AG08396 (cell line): ENCODE measurements at places on chromosomes 5 and 9.
A peak's percentile ranks its signal among the peaks of the same experiment; 100 is the strongest.

DNA sequence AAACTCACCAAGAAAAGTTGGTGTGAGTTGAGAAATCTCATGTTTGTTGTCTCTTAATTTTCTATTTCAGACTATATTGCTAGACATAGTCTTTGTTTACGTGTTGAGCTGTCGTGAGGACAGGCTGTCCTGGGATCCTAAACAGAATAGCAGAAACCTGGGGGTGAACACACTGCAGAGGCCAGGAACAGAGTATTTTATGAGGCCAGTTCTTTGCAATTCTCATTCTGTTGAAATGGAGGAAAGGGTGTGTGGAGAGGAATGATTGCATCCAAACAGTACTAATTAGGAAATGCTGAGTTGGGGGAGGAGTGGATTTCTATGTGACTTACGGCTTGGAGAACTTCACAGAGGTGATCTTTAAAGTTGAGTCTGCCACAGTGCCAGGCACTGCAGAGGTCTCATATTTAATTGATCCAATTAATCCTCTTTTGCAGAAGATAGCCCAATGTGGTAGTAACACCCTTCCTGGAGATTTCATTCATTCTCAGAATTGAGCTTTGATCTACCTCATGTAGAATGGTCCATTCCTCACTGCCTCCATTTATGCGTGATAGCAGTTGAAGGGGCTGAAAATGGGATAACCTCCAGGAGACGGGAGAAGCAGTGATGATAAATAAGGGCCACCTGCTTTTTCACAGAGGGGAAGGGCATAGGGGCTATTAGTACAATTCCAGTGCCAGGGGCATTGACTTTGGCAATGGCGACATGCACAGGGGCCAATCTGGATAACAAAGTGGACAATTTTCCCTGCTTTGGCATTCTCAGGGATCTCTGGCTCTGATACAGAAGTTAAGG lies 84.7 kb upstream of the TNFAIP8 start:
- no peak for DNase-seq

DNA sequence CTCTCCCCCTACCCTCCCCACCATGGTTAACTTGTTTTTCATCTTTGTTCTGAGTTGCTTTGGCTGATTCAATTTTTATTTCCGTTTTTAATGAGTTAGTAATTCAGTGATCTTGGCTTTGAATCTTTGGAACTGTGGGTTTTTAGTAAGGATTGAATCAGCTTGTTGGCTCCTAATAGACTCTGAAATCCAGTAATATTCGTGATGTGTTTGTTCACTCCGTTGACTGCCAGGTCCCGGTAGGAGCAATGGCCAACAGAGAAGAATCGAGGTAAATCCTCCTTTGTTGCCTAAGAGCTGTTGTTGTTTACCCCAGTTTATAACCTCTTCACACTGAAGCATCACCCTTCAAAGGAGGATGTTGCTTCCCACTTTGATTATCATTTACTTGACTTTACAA lies 92.7 kb downstream of the PCSK1 start:
- no peak for DNase-seq

GRCh38 chr5:17455942-17456341 lies 42.1 kb upstream of the TAF11L2 start:
- no peak for DNase-seq

GRCh38 chr9:125544988-125545651 lies 161.9 kb downstream of the MAPKAP1 start:
- peak; percentile 57 for DNase-seq

DNA sequence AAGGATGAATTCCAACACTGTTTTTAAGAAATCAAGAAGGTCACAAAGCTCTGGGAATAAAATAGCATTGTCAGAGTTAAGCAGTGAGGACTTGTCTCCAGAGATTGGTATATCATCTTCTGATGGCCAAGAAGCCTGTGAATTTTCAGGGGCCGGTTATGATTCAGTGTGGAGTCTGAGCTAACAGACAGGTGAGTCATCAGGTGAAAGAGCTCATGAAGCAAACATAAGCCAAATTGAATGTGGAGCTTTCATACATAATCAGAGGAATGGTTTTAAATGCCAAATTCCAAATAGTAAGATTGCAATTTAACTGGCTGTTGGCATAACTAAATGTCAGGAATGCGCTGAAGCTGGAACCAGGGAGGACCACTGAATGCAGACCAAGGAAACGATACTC lies 494.2 kb downstream of the MTRR start:
- no peak for DNase-seq
